ENCODE measurements at places on chromosomes 2 and 18.

DNA sequence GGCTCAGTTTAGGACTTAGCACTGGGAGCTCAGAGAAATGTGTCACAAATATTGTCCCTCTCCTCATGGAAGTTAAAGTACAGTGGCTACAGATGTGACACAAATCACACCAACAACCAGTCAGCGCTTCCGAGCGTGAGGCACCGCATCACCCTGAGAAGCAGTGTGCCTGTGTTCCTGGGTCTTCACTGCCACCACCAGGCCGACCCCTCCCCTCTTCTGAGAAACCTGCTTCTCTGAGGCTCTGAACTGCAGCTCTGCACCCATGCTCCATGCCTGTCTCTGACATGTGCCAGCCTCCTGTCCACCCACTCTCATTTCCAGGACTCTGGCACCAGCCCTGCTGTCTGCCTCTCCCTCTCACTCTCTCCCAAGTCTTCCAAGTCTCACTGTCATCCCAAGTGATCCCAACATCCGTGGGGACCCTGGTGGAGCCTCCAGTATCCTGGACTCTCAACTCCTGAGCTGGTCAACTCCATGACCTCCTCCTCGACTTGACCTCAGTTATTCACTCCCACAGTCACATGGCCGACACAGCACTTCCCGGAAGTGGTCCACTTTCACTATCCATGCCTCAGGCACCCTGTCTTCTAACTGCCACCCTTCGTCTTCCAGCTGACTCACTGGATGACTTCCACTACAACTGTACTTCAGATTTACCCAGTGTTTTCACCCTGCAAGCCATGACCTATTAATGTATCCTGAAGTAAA lies 73.5 kb downstream of the FBXO15 start:
- no peak for DNase-seq

DNA sequence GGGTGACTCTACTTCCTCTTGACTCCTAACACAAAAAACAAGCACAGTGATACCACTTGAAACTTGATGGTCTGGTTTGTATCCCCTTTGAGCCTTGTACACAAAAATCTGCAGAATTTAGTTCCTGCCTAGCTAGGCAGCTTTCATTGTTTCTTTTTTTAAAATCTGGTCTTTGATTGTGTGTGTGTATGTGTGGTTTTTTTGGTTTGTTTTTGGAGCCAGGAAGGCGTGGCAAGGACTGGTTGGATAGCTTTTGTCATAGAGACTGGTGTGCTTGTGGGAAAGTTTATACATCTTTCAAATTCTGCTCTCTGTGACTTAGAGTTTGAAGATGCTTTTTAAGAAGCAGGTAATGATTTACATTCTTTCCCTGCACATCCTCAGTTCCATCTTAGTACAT lies 127.4 kb downstream of the TANC1 start:
- no peak for DNase-seq

DNA sequence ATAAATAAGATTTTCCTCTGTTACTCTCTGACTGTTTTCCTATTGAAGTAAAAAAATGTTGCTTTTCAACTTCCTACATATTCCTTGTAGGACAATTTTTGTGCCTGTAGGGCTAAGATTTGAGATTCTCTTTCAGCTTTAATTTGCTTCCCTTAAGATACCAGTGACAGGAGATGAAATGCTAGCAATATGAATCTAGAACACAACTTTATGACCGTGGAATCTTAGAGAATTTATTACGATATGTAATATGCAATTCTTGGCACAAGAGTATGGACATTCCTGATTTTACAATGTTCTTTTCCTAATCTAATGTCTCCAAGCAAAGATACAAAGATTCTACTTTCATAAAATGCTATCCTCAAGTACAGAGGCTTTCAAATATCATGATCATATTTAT lies 180.9 kb downstream of the KCNE4 start:
- no peak for DNase-seq

- DNase-seq: no peak
Measured at GRCh38 chr2:169344736-169345485, 17.4 kb downstream of the LRP2 start.

DNA sequence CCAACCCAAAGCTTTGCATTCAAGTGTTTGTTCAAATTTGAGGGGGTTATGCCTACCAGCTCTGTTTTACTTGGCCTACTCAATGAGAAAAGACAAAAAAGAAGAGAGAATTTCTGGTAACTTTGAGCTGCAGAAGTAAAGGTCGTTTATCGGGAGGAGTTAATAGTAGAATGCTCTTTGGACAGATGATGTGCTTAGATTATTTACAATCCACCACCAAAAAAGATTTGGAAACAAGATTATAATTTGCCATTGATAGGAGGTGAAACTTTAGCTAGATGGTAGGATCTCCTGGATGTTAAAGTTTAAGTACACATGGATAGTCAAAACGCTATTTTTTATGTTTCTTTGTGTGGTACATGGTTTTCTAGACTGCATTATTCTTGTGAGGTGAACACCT lies 24.9 kb upstream of the CPS1 start:
- DNase-seq: no peak

Data from suprapubic skin (tissue), 4 donors.